ENCODE measurements at places on chromosomes 13 and 19.

GRCh38 chr19:4717191-4717965, 6.3 kb downstream of the DPP9 start:
- no peak for DNase-seq

- no peak for DNase-seq
These were observed 826.9 kb upstream of the PCDH9 start for GRCh38 chr13:68056816-68057710.

DNA sequence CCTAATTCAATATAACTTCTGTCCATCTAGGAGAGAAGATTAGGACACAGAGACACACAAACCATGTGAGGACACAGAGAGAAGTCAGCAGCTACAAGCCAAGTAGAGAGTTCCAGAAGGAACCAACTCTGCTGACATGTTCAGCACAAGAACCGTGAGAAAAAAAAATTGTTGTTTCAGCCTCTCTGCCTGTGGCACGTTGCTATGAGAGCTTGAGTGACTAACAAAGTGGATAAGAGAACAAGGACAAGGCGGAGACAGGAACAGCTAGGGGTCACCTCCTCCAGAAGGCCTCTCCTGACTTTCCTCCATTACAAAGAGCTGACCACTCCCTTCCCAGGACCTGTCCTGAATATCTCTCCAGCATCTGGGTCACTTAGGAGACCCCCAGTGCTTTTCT, 5.6 kb upstream of the SIGLEC12 start:
- no peak for DNase-seq

DNA sequence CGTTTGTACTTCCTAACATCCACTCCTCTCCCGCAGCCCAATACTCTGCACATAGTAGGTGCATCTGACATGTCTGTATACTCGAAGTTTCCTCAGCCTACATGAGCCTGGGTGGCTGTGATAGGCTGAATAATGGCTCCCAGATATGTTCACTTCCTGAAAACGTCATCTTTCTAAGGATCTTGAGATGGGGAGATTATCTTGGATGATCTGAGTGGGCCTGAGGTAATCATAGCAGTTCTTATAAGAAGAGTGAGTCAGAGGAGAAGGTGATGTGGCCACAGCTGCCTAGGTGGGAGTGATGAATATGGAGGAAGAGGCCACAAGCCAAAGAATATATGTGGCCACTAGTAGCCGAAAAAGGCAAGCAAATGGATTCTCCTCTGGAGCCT, 84.2 kb downstream of the AKAP11 start:
- no peak for DNase-seq

GRCh38 chr13:60838581-60838980, 441.6 kb downstream of the TDRD3 start:
- no peak for DNase-seq

DNA sequence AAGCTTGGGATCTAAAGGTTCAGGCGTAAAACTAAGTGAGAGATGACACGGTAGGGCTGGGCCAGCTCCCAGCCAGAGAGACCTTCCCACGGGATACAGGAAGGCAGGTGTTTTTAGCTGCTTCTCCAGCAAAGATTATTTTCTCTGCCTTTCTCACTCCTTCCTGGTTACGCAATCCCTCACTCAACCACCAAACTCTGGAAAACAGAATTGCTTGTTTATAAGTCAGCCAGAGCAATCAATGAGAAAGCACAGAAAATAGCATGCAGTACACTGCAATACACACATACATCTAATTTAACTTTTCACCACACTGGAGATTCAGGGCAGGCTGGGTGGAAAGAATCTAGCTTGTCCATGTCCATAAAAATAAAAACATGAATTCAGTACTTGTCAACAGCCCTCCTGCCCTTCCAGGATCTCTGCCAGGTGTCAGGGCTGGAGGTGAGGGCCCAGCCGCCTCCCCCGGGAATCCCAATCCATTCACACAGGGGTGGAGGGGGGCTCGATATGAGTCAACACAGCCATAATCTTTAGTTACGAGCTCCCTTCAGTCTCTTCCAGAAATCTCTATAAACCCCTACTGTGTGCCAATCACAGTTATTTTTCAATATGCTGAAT, 12.2 kb downstream of the RHPN2 start:
- DNase-seq: no peak

- DNase-seq: peak; percentile 31
These were observed 46.2 kb downstream of the CDK8 start for GRCh38 chr13:26300140-26300539.

DNA sequence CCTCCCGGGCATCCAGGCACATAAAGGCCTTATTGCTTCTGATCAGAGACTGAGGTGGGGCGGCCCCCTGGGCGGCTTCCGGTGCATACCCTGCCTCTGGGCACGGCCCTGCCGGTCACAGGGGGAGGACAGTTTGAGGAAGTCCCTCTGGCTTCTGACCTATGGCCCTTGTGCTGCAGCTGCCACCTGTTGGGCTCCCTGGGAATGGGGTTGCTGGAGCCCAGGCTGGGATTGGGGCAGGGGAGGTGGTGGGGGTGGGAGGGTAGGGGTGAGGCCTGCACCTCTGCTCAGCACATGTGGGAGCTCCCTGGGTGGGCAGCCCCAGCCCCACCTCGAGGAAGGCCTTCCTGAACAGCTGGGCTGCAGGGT, 10.7 kb downstream of the ANO8 start:
- no peak for DNase-seq

- no peak for DNase-seq
These were observed 729.0 kb downstream of the PCDH9 start for GRCh38 chr13:66501181-66501580.

GRCh38 chr13:44974056-44974793, 15.0 kb downstream of the NUFIP1 start:
- DNase-seq: no peak

DNA sequence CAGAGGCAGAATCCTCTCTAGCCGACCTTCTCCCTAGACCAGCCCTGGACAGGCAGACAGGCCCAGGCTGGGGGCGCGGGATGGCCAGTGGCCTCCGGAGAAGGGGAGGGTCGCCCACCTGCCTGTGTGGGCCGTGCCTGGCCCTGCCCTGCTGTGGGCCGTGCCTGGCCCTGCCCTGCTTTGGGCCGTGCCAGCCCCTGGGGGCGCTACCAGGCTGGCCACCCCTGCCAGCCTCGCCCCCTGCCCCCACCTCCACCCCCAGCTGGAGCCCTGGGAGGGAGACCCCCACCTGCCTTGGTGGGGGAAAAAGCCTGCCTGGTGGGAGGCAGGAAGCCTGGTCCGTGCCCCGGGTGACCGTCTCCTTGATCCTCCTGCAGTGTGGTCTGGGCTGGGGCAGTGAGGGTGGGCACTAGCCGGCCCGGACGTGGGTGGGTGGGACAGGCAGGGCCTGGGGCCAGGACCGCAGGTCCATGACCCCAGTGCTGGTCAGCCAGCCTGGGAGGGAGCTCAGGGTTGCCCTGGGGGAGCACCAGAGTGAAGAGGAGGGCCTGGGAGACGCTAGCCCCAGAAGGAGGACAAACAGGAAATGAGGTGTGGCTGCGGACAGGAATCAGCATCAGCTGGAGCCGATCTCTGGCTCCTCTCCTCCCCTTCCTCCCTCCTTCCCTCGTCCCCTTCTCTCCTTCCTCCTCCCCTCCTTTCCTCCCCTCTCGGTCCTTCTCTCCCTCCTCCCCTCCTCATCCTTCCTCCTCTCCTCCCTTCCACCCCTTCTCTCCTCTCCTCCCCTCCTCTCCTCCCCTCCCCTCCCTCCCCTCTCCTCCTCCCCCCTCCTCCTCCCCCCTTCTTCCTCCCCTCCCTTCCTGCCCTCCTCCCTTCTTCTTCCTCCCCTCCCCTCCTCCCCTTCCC, 5.1 kb upstream of the MKNK2 start:
- no peak for DNase-seq

GRCh38 chr13:40519637-40520036, 146.8 kb downstream of the FOXO1 start:
- DNase-seq: no peak

GRCh38 chr19:45256836-45257235, 5.8 kb downstream of the MARK4 start:
- DNase-seq: no peak

- DNase-seq: no peak
These were observed 172.7 kb downstream of the KLF5 start for GRCh38 chr13:73231471-73231870.

DNA sequence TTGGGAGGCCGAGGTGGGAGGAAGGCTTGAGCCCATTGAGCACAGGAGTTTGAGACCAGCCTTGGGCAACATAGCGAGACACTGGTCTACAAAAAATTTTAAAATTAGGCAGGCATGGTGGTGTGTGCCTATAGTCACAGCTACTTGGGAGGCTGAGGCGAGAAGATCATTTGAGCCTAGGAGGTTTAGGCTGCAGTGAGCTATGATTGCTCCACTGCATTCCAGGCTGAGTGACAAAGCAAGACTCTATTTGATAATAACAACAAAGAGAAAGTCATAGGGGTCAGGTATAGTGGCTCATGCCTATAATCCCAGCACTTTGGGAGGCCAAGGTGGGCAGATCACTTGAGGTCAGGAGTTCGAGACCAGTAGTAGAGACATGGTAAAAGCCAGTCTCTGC, 4.6 kb upstream of the SLC44A2 start:
- DNase-seq: no peak
